Activated CD4-positive, CD25-positive, alpha-beta regulatory T cell (primary cell): ENCODE measurements at places on chromosomes 5 and 9.

GRCh38 chr9:107566611-107567061 is 77.1 kb upstream of the KLF4 start:
- DNase-seq, result no peak

DNA sequence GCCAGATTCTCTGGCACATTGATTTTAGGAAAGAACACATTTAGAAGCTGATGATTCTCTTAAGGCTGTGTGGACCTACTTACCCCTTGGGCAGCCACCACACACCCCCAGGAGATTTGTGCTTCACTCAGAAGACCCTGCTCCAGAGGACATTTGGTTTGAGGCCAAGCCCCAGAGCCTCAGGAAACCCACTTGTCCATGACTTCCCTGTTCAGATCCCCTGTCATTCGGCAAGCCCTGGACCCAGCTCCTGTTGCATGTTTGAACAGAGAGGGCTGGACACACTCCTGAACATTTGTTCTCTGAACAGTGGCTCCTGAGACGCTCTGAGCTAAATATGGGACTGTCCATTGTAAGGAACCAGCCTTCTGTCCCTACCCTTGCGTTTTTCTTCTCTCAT is 82.1 kb downstream of the AMBP start:
- DNase-seq, result no peak

DNA sequence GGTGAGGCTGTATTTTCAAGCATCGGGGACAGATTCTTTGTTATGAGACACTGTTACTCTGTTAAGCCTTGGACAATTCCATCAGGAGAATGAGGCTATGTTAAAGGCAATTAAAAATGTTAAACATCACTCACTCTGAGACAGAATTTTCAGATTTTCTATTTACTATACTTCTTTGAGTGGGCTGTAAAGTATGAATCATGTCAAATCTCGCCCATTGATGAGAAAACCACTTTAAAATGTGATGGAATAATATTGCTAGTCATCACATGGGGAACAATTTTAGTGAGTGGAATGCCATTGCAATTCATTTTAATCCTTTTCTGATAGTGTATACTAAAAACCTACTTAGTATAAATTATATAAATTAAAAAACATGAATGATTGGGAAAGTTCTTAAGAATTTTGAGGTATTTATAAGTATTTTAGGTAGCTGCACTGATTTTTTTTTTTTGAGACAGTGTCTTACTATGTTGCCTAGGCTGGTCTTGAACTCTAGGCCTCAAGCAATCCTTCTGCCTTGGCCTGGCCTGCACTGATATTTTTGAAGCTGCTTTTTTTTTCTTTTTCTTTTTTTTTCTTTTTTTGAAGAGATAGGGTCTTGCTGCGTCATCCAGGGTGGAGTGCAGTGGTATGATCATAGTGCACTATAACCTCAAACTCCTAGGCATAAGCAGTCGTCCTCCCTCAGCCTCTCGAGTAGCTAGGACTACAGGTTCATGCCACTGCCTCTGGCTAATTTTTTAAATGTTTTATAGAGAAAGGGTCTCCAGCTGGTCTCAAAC is 73.2 kb downstream of the KIAA1958 start:
- DNase-seq, result no peak

- no peak for DNase-seq
These were observed 28.8 kb downstream of the SLC46A2 start for GRCh38 chr9:112861638-112862555.

- no peak for DNase-seq
These were observed 21.5 kb downstream of the XPA start for GRCh38 chr9:97675655-97676054.

DNA sequence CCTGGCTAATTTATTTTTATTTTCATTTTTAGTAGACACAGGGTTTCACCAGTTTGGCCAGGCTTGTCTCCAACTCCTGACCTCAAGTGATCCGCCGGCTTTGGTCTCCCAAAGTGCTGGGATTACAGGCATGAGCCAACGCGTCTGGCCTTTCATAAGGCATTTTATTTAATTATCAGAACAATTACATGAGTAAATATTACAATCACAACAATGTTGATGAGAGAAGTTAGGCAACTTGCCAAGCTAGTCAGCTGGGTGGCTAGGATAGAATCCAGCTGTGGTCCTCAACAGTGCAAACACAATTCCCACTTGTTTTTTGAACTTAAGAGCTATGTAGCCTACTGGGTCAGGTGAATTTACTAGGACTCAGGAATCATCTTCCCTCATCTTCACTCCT is 22.0 kb downstream of the C9orf57 start:
- no peak for DNase-seq

DNA sequence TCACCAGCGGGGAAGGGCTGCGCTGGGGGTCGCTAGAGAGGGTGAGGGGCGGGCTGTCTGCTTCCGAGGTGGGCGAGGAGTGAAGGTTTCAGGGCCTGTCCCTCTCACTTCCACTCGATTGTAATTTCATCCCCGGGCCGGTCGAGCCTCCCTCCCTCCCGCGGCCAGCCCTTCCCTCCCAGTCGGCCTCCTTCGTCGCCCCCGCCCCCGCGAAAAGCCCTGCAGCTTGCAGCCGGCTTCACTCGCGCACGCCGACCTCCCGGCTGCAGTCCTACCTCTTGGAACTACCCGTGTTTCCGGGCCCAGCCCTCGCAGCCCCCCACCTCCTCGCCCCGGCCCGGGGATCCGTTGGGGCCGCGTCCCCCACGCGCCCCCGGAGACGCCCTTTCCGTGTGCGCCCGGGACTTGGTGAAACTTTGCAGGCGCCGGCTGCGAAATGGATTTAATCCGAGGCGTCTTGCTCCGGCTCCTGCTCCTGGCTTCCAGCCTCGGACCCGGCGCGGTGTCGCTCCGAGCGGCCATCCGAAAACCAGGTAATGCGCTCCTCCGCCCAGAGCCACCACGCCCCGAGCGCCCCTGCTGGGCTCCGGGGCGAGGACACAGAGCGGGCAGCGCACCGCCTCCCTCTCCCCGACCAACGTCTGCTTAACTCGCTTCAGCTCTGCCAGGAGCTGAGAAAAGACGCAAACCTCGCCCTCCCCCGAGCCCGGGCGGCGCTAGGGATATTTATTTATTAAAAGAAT is at the start of gene EGFLAM:
TSS of gene EGFLAM (plus strand) at position 241 of the 743 bp plus-strand sequence. CDS start at position 437, 196 bp downstream.
- no peak for DNase-seq

DNA sequence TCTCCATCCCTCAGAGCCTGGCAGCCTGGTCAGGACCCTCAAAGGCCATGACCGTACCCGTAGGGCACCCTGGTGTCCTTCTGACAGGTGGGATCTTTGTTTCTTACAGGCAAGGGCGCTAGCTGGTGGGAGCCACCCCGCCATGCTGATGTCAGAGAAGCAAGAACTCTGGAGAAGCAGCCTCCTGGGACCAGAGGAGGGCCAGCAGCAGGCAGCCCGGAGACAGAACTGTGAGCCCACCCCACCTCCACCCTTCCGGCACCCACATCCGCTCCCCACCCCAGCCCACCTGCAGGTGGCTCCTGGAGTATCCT is 42.2 kb upstream of the IL17B start:
- no peak for DNase-seq

DNA sequence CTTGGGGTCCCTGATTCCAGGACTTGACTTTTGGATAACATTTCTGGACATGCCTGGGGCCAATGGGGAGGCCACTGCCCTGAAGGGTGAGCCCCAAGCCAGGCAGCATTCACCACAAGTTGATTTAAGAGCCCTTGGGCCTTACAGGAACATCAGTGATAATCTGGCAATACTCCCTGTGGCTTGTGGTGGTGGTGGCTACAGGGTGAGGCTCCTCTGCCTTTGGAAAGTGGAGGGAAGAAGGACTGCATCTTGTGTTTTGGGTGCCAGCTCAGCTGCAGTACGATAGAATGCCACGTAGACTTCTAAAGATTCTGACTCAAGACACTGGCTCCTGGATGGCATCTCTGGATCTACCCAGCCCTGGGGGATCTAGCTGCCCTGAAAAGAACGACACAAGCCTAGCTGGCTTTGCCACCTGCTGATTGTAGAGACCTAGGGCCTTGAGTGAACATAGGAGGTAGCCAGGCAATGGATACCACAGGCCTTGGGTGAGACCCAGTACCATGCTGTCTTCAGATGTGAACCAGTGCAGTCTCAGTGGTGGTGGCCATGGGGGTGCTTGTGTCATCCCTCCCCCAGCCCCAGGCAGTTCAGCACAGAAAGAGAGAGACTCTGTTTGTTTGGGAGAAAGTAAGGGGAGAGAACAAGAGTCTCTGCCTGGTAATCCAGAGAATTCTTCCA is 79.0 kb upstream of the DAP start:
- no peak for DNase-seq

DNA sequence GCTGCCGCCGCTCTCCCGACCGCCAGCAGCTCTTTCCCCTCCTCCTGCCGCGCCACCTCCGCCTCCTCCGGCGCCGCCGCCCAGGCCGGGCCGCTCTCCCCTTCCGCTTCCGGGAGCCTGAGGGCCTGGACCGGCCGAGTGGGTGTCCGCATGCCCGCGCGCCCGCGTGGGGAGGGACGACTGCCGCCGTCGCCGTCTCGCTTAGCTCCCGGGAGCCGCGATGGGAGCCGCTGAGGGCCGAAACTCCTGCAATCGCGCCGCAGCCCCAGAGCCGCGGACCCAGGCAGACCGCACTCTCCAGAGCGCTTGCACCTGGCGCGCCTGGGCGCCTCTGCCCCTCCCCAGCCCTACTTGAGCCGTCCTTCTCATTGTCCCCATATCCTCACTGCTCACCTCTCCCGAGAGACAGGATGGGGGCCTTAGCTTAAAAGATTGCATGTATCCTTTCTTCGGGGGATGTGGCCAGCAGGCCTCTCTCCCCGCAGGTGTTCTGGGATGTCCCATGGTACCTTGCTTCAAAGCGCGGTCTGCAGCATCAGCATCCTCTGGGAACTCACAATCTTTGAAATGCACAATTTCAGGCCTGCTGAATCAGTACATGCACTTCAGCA is at the start of gene ZDHHC21:
TSS of gene ZDHHC21 (minus strand) at position 182 of the 611 bp plus-strand sequence. CDS start 19,092 bp downstream, outside the sequence.
- DNase-seq, result peak; percentile 30

DNA sequence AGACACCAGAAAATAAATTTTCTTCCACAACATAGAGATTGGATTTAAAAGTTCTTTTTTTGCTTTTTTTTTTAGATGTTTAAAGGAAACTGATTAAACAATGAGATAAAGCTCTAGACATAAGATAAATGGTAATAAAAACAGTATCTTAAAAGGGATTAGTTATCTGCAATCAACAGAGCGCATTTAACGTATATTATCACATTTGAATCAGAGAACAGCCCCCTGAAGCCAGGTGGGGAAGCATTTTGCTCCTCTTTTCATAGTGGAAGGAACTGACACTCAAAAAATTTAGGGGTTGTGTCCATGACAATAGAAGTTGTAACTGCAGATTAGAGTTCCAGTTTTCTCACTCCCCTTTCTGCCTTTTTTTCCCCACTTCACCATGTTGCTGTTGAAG is 367.6 kb downstream of the SPATA31D1 start:
- no peak for DNase-seq

DNA sequence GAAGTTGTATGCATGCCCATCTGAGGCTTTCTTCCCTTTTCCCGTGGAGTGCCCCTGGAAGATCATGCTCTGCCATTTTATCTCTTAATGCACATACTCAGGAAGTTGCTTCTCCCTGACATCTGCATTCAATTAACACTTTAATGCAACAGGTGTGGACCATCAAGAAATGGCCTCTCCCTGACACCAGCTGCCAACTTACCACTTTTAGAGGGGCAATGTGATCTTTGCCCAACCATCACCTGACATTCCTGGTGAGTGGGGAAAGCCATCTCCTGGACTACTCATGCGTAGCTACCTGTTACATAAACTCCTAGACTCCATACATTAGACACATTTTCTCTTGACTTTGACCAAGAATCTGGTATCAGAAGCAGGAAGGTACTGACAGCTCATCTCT is 1450.4 kb upstream of the CDH9 start:
- DNase-seq, result no peak

DNA sequence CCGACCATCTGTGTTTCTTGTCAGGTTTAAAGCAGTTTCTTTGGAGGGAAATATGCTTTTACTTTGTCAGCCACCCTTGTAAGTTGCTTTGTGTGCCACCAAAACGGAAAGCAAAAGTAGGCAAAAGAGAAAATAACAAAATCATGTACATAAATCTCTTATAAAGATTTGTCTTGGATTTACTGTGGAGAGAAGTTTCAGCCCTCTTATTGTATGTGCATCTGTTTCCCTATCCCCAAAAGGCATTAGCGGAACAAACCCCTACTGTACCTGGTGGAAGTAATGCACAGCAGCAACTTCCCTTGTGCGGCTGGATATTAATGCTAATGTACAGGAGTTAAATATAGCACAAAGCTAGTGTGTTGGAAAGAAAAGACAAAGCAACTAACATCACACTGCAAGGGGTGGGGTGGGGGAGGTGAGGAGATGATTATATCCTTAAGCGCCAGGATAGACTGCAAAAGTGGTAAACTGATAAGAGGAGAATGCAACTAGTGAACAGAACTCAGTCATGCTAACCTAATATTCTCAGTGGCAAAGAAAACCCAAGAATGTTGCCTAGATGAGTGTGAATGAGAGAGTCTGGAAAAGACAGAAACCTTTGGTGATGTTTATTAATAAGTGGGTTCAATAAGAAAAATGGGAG is 396.5 kb upstream of the MEF2C start:
- no peak for DNase-seq

DNA sequence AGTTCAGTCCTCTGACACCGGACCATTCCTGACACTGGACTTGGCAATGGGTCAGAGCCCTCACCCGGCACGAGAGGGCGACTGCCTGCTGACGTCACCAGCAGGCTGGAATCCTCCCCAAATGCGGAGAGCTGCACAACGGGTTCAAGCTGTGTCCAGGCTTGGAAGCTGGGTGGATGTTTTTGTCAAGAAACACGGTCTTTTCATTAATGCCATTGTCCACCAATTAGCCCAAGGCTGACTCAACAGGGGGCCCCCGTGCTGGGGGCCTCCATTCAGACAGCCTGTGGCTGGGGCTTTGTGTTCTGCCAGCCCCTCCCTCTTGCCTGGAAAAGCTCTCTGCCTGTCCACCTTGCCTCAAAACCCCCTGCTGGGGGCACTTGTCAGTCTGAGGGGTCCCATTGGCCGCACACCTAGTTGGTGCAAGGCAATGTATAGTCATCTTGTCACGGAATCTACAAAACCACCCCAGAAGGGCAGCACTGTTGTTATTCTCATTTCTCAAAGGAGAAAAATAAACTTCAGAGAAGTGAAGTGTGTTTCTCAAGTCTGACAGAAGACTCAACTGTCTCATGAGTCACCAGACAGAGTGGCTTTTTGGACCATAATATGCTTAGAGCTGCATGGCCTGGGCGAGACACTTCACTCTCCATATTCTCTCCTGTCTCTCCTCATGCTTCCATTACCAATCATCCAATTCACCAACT is 24.6 kb downstream of the NDUFA8 start:
- no peak for DNase-seq

DNA sequence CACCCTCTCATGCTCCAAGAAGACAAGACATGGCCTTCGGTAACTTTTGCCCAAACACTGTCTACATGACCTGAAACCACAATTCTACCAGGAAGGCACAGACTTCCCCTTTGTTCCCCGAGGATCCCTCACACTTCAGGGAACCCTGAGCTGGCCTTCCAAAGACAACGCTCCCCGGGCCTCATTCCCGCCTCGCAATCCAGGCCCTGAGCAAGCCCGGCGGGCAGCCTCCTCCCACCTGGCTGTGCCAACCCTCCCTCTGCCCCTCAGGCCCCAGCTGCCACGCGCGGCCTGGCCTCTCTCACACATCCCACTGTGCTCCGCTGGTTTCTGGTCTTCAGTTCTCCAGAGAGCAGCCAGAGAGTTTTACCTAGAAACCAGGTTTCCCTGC is 7.3 kb downstream of the QSOX2 start:
- DNase-seq, result no peak
